ENCODE measurements at places on chromosomes 3 and 15.
A peak's percentile ranks its signal among the peaks of the same experiment; 100 is the strongest.

GRCh38 chr3:107987036-107987939 lies 103.5 kb downstream of the CD47 start:
- DNase-seq, result peak; percentile 34

DNA sequence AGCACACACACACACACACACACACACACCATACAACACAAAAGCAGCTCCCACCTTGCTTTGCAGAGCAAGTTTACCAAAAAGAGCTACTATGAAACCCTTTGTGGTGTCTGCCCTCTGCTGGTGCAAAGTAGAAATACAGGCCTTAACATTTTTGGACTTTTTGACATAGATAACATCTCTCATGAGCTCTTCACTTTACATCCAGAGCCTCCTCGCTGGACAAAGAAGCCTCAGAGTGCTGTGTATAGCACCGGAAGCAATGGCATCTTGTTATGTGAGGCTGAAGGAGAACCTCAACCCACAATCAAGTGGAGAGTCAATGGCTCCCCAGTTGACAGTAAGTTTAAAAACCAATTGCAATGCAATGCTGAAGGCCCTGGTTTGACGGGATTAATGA lies 157.9 kb downstream of the CHL1 start:
- peak; percentile 36 for DNase-seq

- DNase-seq, result peak; percentile 78
These were observed 46.2 kb downstream of the TPRA1 start for GRCh38 chr3:127544192-127544802.

GRCh38 chr15:61528581-61528910 lies 299.4 kb upstream of the RORA start:
- DNase-seq, result no peak

Measured in NCI-H1105 treated with DMSO at 0.1 percent for 48 hours (cell line).